Right forelimb (tissue), 1 donor: ENCODE measurements at places on chromosomes 16 and 17.

DNA sequence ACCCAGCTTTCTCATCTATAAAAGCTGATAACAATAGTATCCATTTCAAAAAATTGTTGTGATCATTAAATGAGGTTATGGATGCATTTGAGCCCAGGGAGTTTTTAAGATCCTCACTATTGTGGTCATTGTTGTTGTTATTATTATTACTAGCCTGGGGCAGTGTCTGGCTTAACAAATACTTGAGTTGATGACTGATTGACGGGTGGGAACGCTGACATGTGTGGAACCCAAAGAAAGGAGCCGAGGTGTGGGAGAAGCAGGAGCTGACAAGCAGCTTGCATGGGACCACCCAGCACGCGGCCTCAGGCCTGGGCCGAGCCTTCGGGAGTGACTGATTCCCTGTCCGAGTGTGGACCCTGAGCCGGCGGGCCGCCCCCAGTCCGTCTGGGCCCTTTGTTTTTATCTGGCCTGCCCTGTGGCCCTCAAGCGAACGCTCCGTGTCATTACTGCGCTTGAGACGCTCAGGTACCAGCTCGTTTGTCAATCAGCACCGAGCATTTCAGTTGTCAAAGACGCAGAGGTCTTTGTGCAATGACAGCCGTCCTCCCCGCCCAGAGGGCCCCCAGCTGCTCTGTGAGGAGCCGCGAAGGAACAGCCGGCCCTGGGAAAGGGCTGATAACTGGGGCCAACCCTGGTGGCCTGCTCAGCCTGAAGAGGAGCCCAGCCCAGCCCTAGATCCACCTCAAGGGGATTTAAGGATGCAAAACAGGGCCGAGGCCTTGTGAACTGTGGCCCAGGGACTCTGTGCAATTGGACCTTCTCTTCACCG, 132.9 kb upstream of the FOXF1 start:
- no peak for DNase-seq

- DNase-seq: no peak
These were observed 12.9 kb upstream of the CMIP start for GRCh38 chr16:81431554-81432353.

DNA sequence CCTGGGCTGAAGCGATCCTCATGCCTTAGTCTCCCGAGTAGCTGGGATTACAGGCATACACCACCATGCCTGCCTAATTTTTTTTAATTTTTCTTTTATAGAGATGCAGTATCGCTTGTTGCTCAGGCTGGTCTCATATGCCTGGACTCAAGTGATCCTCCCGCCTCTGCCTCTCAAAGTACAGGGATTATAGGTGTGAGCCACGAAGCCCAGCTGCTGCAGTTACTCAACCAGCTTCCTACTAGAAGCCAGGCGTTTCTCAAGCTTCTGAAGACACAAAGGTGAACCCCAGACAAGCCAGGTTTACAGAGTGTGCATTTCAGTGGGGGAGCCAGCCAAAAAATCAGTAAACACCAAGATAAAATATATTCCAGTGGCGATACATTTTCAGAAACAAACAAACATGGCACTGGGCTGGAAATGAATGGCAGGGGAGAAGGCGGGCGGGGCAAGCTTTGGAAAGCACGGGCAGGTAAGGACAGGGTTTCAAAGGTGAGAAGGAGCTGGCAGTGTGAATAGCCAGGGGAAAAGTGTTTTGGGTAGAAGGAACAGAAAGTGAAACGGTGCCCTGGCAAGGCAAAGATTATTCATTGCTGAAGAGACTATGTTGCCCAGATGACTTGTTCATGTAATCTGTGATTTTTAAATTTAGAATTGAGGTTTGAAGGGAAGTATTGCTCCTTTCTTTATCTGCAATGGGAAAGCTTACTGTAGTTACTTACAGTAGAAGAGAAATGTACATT, 471.1 kb downstream of the WWOX start:
- DNase-seq: no peak

- no peak for DNase-seq
These were observed 962.1 kb upstream of the EEF2KMT start for GRCh38 chr16:6059671-6060070.

GRCh38 chr17:28475151-28475900, 1.9 kb downstream of the SLC13A2 start:
- DNase-seq: peak; percentile 38

- DNase-seq: no peak
These were observed 27.0 kb downstream of the MRTFB start for GRCh38 chr16:14098081-14098480.

- no peak for DNase-seq
These were observed 25.0 kb upstream of the C16orf78 start for GRCh38 chr16:49348408-49349176.

- no peak for DNase-seq
These were observed at the start of gene WNT3 for GRCh38 chr17:46818316-46818928. WNT3 (minus strand) TSS chr17:46818692; CDS start chr17:46818597, 95 bp downstream.

DNA sequence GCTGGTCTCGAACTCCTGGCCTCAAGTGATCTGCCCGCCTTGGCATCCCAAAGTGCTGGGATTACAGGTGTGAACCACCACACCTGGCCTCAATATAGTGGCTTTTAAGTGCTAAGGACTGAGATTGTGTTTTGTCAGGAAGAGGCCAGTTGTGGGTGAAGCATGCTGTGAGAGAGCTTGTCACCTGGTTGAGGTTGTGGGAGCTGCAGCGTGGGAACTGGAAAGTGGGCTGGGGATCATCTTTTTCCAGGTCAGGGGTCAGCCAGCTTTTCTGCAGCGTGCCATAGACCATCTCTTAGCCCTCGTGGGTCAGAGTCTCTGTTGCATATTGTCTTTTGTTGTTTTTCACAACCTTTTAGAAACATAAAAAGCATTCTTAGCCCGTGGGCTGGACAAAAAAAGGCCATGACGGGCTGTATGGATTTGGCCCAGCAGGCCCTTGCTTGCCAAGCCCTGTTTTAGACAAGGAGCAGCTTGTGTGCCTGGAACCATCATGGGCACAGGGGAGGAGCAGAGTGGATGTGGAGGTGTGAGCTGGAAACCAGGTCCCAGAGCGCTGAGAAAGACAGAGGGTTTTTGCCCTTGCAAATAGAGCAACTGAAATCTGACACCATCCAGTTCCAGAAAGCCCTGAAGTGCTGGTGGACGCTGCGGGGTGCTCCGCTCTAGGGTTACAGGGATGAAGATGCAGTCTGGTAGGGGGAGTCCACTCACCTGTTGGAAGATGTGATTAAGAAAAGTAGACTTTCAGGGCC, 5.5 kb downstream of the BIRC5 start:
- DNase-seq: no peak

- no peak for DNase-seq
These were observed 105.0 kb downstream of the XYLT1 start for GRCh38 chr16:17365591-17366298.

GRCh38 chr17:40450175-40450574, 6.9 kb downstream of the IGFBP4 start:
- DNase-seq: no peak

DNA sequence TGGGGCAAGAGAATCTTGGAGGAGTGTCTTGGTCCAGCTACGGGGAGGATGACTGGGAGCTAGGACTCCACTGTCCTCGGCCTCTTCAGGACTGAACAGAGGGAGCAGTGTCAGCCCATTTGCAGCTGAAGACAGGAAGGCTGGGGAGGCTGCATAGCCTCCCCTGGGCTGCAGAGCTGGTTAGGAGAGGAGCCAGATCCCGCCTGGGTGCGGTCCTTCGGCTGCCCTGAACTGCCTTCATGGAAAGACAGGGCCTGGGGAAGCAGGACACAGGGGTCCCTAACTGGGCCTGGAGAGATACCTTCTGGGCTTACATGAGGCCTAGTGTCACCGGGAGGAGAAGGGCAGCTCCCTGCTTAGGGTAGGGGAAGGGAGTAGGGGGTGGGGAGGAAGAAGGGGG, 26.6 kb downstream of the UNC13D start:
- no peak for DNase-seq

DNA sequence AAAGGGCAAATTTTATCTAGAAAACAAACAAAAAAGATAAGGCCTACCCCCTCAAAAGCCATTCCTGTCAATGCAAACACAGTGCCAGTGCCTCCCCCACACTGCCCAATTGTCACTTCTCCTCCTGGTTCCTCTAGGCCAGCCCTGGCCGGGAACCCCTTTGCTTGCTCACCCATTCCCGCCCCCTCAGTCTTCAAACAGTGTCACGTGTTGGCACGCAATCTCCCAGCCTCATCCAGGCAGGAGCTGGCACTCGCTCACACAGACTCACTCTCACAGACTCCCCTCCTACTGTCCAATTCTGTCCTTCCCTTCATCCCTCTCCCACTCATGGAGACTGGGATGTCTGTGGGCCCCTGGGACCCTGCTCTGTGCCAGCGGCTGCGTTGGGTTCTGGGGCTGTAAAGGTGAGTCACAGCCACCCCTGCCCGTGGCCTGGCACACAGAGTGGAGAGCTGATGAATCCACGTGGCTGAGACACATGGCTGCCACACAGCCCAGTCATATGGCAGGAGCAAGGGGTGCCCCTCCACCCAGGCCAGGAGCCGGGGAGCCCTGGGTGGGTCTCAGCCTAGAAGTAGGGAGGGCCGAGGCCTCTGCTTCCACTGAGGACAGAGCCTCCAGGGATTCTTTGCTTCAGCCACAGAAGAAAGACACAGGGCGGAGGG, 54.8 kb downstream of the VAC14 start:
- DNase-seq: no peak

DNA sequence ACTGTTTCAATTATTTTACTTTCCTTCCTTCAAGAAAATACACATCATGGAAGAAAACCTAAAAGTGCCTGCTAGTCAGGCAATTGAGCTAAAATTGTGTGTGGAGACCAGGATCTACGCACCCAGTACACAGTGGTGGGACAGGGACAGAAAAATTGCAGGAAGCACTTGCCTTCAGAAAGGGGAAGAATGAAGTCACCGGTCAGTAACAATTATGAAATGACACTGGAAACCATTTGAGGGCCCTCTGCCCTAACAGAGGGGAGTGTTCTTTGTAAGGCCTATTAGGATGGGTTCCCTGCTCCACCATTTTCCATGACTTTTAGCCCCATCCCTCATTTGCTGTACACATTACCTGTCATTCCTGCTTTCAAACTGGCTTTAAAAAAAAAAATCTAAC, 4.5 kb upstream of the PHAF1 start:
- DNase-seq: no peak

DNA sequence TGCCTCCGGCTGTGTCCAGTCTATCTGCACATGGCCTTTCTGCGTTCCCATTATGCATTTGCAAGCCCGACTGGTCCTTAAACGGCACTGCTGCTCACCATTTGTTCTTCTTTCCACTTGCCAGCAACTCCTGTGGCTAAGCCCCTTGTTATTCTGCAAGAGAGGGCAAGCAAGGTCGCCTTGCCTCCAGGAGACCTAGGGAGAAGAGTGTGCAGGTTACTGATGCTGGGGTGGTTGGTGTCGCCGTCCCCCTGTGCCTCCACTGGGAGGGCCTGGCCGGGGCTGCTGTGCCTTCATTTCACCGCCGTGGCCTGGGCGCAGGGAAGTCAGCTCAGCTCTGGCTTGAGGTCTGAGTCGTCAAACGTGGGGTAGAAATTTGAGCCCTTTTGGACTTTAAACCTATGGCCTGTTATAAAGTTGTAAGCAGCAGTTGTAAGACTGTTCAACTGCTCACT, 12.7 kb downstream of the SLC6A4 start:
- no peak for DNase-seq

- no peak for DNase-seq
These were observed 829 bp downstream of the PITPNM3 start for GRCh38 chr17:6555331-6556120.

DNA sequence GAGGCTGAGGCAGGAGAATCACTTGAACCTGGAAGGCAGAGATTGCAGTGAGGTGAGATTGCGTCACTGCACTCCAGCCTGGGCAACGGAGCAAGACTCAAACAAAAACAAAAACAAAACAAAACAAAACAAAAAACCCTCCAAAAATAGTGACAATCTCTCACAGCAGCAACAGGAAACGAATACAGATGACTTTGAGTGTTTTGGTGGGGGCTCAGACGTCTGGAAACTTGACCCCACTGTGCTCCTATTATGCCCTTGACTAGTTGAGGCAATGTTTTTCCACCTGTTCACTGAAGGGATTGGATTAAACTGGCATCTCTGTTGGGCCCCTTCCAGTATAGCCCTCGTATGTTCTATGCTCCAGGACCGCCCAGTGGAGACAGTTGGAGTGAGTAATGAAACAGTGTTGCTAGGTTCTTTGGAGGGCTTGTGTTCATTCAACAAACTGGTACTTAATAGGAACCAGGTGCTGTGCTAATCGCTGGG, 167.0 kb downstream of the UTP18 start:
- DNase-seq: no peak

DNA sequence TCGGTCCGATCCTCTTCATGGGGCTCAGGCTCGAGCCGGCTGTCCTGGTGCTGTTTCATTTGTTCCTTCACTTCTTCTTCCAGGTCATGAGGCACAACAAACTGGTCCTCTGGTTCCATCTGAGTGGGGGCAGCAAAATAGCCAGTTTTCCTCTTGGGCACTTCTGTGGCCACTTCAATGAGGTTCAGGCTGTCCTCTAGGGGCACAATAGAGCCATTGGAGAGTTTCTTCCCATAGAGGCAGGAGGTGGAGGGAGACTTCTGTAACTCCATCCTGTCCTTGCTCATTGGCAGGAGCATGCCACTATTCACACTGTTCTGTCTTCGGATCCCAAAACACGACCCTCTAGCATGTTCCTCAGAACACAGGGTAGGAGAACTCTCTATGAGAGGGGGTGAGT, 22.9 kb downstream of the MARVELD3 start:
- DNase-seq: no peak
